ENCODE measurements at places on chromosomes 5 and 9.

DNA sequence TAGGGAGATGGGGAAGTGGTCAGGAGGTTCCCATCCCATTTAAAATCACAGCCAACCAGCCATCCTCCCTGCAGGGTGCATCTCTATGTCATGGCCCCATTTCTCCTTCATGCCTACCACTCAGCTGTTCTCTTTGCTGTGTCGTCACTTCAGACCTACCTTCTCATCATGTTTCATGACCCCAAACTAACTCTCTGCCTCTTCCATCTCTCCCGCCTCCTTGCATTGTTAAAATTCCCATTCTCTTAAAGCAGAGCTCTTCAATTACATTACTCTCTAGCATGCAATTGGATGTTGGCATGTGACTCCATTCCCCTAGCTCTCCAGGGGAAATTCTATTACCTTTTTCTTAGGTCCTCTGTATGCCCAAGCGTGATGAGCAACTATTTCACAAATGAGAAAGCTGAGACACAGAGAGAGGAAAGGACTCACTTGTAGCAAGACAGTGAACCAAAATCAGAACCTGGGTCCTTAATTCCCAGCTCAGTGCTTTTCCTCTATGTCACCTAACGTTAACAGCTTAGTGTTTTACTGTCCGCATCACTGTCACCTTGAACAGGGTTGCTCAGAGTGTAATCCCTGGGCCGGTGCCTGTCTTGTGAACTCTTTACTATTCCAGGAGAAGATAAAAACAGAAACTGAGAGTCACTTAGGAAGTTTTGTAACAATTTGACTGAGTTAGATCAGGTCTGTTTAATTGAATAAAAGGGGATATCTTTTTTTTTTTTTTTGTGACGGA lies 28.1 kb downstream of the PDE6A start:
- DNase-seq = no peak

GRCh38 chr5:146548781-146549449 lies 32.9 kb upstream of the GPR151 start:
- no peak for DNase-seq

DNA sequence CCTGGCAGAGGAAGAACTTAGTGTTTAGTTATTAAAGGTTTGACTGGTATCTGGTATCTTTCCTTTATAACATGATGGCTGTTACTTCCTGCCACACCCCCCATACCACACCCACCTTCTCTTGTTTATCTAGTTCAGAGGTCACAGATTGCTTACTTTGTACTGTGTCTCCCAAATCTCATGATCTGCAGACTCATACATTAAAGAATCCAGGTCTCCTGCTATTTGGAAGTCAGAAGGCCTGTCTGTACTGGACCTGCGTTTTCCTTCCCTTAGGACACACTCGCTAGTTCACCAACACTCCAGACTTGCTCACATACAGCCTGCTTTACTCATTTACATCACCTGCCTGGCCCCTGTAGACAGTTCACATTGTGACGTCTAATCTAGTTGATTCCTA lies 39.3 kb downstream of the NUDT12 start:
- DNase-seq = no peak

DNA sequence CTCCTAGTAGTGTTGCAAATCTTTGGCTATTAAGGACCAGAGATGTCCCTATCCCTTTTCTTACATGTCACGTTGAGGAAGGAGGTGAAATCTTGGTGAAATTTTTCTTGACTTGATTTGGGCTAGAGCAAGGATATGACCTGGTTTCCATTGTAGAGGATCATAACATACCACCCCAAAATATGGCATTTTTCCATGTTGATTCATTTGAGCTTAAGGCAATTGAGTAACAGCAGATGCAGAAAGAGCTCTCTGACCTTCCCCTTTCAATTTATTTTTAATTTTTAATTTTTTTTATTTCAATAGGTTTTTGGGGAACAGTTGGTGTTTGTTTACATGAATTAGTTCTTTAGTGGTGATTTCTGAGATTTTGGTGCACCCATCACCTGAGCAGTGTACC lies 61.2 kb upstream of the MAP1B start:
- no peak for DNase-seq

DNA sequence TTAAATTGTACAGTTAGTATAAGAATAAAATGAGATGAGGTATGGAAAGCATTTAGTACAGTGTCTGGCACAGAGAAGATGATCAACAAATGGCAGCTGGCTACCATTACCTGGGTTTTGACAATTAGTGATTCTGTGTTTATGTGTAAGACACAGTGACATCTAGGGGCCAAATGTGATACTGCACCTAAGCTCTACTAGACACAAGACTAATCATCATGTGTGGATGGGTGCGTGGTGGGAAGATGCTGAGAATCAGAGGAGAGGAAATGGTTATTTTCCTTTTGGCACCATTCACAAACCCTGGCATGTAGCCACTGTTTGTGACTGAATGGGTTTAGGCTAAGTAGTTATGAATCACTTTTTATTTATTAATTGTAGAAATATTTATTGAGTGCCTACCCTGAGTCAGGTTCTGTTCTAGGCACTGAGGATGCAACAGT lies 109.8 kb upstream of the TBC1D2 start:
- DNase-seq = no peak
